ENCODE measurements at places on chromosomes 5 and 9.

GRCh38 chr9:136175616-136176197 is 29.2 kb downstream of the LHX3 start:
- no peak for DNase-seq

- DNase-seq = no peak
Measured at GRCh38 chr5:123819386-123819785, 307.4 kb downstream of the CSNK1G3 start.

DNA sequence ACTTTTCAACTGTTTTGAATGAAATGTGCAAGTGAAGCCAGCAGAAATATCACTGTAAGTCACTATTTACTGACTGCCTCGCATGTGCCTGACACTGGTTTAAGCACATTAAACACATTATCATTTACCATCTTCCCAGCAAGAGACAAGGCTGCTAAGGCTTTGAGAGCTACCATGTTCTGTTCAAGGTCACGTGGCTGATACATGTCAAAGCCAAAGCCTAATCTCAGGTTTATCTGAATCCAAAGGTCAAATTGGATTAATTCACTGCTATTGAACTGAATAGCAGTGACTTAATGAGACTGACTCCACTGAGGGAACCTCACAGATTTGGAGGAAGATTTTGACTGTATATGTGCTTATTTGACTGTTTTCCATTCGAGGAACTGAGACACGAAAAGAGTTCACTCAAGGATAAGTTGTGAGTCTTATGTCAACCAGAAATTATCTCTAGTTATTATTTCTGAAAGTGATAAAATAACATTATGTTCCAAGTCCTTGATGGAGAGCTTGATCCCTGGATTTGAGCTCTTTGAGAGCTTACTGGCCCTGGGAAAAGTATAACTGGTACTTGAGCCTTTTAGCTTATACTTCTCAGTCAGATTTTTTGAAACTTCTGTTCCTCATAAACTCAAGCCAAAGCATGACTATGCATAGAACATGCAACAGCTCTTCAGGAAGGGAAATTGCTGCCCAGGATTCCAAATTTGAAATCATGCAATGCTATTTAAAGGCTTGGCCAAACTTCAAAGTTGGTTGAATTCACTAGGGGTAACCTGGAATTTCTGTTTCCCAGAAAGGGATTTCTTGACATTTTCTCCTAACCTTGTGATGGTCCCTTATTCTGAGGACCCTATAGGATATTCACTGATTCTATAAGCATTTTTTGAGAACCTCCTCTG is 23.4 kb upstream of the ARHGAP26 start:
- DNase-seq = no peak

DNA sequence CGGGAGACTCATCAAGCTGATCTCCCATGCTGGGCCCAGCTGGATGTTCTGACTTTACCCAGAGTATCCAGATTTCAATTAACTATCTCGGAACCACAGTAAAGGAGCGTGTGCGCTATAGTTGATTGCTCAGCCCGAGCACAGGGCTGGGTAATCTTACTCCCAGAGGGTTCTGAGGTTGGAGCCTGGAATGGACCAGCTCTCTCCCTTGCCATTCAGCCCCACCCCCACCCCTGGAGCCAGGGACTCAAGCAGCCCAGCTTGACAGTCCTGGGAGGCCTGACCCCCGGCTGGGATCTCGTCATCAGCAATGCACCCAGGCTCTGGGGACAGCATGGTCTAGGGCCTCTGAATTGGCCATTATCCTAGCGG is 23.7 kb upstream of the PTGES start:
- no peak for DNase-seq

- DNase-seq = no peak
Measured at GRCh38 chr9:127078988-127079387, 43.4 kb downstream of the ANGPTL2 start.

- no peak for DNase-seq
Measured at GRCh38 chr5:55407059-55407684, 99.4 kb downstream of the MTREX start.

DNA sequence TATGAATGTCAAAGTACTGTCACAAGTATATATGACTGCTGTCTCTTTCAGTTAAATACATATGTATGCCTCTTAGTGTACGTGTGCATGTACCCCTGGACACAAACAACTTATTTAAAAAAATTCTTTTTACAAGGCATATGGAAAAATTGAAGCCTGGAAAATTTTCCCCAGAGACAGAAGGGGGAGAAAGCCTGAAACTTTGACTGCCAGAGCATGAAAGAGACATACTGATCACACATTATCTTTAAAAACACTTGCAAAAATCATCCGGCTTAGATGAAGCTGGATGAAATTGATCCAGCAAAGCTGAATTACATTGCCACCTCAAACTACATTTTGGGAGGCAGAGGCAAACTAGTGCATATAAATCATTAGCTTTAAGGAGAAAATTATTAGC is 88.0 kb upstream of the NFIB start:
- no peak for DNase-seq

DNA sequence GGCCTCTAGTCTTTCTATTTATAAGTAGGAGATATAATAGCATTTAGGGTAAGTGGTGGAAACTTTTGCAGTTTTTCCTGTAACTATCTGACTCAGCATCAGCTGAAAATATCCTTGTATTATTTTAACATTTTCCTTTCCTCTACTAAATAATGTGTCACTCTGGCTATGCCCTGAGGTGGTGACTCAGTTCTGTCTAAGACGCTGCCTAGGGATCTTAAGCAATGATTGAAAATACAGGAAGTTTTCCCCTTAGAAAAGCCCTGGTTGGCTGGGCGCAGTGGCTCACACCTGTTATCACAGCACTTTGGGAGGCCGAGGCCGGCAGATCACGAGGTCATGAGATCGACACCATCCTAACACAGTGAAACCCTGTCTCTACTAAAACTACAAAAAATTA is 9.3 kb upstream of the EDIL3 start:
- no peak for DNase-seq

- DNase-seq = no peak
Measured at GRCh38 chr5:45225571-45226031, 416.9 kb downstream of the MRPS30 start.

GRCh38 chr9:88736136-88736637 is 201.2 kb downstream of the NXNL2 start:
- no peak for DNase-seq

DNA sequence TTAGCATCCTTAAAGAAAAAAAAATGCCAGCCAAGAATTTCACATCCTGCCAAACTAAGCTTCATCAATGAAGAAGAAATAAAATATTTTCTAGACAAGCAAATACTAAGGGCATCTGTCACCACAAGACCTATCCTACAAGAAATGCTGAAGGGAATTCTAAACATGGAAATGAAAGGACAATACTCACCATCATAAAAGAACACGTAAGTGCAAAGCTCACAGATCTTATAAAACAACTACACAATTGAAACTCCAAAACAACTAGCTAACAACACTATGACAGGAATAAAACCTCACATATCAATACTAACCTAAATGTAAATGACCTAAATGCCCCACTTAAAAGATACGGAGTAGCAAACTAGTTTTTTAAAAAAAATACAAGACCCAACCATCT is 71.4 kb downstream of the TTC39B start:
- no peak for DNase-seq

- DNase-seq = no peak
Measured at GRCh38 chr9:99881769-99882168, 24.7 kb upstream of the STX17 start.

GRCh38 chr9:69325409-69326212 is 596 bp downstream of the ENTREP1 start:
- DNase-seq = no peak

GRCh38 chr5:65263321-65263720 is 218.4 kb downstream of the ADAMTS6 start:
- no peak for DNase-seq

- DNase-seq = no peak
Measured at GRCh38 chr5:55232271-55232984, 980 bp downstream of the CCNO start.

- DNase-seq = no peak
Measured at GRCh38 chr9:12875191-12875590, 100.4 kb downstream of the LURAP1L start.

- no peak for DNase-seq
Measured at GRCh38 chr9:123318202-123318601, 37.8 kb upstream of the CRB2 start.

DNA sequence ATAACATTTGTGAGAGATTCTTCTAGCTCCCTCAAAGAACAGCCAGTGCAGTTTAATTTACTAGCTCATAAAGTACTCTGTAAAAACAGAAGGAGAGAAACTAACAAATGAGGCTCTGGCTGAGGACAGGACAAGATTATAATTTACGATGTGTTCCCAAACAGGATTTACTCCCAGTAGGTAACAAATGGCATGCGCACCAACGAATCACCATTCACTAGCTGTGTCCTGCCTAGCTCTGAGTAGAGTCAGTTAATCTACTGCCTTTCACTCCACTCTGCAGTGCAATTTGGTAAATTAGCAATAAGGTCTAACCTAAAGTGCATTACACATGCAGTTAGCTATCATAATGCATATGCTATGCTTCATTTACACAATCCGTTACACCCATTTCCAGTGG is 497.4 kb upstream of the CCNG1 start:
- DNase-seq = no peak

GRCh38 chr9:93600504-93600903 is 24.1 kb downstream of the PHF2 start:
- DNase-seq = no peak
